ENCODE measurements at places on chromosomes 2 and 18.

GRCh38 chr18:62045316-62045715 is 141.5 kb downstream of the PIGN start:
- no peak for DNase-seq

GRCh38 chr2:200662727-200663126 is 76.9 kb downstream of the AOX1 start:
- no peak for DNase-seq

GRCh38 chr18:28718696-28719095 is 541.8 kb upstream of the CDH2 start:
- DNase-seq, result no peak

GRCh38 chr2:9331704-9332103 is 91.6 kb downstream of the ITGB1BP1 start:
- DNase-seq, result no peak

GRCh38 chr2:222076973-222077690 is 221.7 kb downstream of the PAX3 start:
- DNase-seq, result no peak

DNA sequence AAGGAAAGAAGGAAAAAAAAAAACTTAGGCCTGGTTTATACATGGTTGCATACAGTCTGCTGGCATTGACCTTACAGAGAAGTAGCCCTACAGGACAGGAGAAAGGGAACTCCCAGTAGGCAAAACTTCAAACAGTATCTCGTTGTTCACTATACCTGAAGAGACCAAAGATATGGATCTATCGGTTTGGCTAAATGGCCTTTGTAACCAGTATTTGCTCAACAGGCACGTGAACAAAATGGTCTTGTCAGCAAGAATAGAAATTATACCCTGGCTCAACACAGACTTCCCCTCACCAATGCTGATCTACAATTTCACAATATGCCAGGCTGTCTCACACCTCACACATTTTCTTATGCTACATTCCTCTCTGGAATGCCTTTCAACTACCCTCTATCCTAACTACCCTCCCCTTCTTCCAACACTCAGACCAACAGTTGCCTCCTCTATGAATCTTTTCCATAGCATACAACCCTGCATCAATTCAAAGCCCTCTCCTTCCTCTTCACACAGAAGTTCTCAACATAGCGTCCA is 13.7 kb downstream of the HYCC2 start:
- DNase-seq, result no peak

- DNase-seq, result no peak
Observed at GRCh38 chr2:46518861-46519260, 39.5 kb downstream of the TMEM247 start.

- no peak for DNase-seq
Observed at GRCh38 chr2:148814860-148815419, 60.1 kb upstream of the KIF5C start.

- no peak for DNase-seq
Observed at GRCh38 chr2:4047961-4048891, 344.9 kb downstream of the DCDC2C start.

DNA sequence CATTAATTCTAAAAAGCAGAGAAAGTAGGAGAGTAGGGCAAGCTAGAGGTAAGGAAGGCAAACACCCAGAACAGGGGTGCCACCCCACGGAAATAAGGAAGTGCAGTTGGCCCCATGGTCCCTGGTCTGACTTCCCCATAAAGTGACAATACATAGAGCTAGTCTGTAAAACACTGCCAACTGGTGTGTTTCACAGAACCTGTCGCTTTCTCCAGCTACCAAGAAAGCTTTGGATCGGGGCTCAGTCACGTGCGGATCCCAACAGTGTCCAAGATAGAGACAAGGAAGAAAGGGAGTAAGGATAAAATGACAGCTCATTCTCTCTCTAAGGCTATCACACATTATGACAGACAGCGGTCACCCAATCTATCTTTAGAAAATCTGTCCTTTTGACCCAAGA is 36.4 kb downstream of the TBC1D8 start:
- DNase-seq, result no peak

DNA sequence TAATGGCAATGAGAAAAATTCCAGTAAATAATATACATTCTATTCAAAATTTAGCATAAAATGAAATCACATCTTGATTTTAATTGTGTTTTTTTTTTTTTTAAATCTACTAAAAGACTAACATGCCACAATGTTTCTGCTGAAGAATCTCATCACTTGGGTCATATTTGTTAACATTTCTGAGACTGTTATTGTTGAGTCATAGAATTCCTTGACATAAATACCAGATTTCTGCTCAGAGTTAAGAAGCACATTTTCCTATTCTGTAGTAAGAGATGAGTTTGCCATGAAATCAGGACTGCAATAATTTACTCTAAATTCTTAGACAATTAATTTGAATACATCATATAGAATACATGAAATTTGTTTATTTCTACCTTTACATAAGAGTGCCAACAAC is 154.9 kb upstream of the KYNU start:
- DNase-seq, result no peak

GRCh38 chr2:133045787-133046186 is 375.8 kb upstream of the LYPD1 start:
- DNase-seq, result no peak

- DNase-seq, result no peak
Observed at GRCh38 chr2:149004836-149005235, 33.7 kb upstream of the LYPD6B start.

DNA sequence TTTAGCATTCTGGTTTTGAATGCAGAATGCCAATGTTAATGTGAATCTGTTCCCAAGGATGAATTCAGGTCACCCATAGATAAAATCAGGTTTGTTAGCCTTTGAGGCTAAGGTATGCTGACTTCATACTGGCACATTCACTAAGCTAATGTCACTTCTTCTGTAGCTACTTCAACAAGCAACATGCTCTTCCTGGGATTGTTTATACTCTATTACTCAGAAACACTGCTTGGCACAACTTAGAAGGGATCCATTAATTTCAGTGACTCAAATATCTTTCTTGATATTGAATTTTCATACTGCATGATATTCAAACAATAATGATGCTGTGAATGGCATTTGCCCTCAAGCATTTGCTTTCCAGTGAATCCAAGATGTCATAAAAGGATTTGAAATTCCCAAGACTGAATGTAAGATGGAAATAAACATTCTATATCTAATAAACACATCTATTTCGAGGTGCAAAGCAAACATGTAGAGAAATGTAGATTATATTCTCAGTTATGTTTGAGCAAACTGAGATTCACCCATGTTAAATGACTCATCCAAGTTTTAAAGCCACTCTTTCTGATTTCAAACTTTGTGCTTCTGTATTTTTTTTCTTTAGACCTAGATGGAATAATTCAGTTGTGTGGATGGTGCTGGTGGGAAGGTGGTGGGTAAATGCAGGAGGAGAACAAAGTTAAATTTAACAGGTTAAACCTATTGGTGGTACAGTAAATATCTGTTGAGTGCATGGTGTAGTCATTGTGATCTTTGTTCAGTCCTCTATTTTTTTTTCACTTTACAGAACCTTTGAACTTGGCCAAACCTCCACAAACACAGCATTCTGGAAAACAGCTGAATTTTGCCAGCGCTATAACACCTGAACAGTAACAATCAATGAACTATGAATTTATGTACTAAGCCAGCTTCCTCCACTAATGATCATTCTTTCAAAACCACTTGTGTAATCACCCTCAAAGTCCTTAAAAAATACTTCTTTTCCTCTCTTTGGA is 162.1 kb upstream of the XIRP2 start:
- DNase-seq, result no peak

- no peak for DNase-seq
Observed at GRCh38 chr18:35515460-35516130, 17.8 kb upstream of the INO80C start.

GRCh38 chr2:10159581-10160131 is 37.1 kb downstream of the RRM2 start:
- DNase-seq, result no peak

- DNase-seq, result no peak
Observed at GRCh38 chr2:128284037-128284441, 34.6 kb downstream of the HS6ST1 start.

GRCh38 chr2:37786854-37787253 is 115.4 kb upstream of the CDC42EP3 start:
- no peak for DNase-seq

- no peak for DNase-seq
Observed at GRCh38 chr18:24268784-24269550, 128.7 kb downstream of the OSBPL1A start.

DNA sequence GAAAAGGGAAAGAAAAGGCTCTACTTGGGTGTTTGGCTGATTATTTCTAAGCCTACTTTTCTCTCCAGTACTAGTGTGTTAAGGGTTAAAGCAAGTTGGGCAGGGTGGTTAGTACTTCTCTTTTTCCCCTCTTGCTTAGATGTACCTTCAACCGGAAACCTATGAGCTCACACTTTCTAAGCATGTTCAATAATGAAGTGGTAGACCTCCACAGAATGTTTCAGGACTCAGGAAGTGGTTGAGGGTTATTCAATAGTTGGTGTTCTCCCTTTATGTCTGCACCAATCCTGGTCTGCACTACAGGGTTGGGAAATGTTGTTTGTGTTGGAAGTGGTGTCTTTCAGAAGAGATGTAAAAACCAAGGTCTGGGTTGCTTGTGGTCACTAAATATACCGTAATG is 137.1 kb downstream of the ZEB2 start:
- DNase-seq, result no peak

DNA sequence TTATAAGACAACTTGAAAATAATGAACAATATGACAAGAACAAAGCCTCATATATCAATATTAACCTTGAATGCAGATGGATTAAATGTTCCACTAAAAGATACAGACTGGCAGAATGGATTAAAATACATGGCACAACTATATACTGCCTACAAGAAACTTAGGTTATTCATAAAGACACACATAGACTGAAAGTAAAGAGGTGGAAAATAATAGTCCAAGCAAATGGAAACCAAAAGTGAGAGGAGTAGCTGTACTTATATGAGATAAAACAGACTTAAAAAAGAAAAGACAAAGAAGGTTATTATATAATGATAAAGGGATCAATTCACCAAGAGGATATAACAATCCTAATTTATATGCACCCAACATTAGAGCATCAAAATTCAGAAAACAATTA is 18.2 kb downstream of the LMAN1 start:
- no peak for DNase-seq

- DNase-seq, result no peak
Observed at GRCh38 chr2:127175751-127176354, 44.2 kb downstream of the CYP27C1 start.

DNA sequence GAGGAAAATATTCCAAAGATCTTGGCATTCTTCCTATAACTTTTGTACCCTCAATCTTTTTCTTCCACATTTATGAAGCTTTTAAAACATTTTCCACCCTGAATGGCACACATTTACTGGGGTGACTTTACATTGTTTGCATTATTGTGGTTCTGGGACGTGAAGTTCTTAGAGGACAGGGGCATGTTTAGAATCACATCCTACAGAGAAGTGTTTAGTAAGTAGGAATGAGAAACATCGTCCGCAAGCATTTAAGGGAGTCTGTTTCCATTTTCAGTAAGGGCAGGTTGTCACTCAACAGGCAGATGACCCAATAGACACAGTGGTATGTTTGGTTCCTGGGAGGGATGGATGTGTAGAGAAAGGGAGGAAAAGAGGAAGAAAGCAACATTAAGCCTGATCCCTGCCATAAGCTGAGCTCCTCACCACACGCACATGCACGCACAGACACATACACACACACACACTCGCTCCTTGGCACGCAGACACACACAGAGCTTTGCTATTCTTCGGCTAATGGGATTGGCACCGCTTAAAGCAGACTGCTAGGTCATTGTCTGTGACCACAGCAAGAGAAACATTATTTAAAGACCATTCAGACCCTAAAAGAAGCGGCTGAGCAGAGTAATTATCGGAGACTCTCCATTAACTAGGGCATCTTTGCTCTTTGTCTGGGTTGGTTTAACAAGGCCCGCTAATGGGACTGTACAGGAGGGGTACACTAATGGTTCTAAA is 14.2 kb upstream of the PLEKHM3 start:
- no peak for DNase-seq

DNA sequence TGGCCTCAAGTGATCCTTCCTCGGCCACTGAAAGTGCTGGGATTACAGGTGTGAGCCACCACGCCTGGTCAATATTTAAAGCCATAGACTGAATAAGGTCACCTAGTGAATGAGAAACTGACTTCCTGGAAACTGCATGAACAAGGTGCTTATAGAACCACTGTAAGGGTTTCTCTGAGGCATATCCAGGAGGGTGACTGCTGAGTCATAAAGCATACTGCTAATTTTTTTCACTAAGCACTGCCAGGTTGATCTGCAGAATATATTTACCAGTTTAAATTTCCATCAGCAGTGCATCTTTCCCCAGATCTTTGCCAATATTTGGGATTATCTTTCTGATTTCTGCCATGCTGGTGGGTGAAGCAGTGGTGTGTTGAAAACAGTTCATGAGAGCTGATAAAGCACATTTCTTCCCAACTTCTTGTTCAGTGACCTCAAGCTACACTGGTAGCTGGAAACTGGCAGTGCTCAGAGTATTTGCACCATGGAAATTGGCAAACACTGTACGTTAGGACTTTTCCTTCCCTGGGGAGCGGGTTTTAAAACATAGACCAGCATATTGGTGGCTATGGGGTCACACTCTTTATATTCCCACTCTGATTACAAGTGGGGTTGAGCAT is 4.2 kb upstream of the CLIP4 start:
- no peak for DNase-seq

DNA sequence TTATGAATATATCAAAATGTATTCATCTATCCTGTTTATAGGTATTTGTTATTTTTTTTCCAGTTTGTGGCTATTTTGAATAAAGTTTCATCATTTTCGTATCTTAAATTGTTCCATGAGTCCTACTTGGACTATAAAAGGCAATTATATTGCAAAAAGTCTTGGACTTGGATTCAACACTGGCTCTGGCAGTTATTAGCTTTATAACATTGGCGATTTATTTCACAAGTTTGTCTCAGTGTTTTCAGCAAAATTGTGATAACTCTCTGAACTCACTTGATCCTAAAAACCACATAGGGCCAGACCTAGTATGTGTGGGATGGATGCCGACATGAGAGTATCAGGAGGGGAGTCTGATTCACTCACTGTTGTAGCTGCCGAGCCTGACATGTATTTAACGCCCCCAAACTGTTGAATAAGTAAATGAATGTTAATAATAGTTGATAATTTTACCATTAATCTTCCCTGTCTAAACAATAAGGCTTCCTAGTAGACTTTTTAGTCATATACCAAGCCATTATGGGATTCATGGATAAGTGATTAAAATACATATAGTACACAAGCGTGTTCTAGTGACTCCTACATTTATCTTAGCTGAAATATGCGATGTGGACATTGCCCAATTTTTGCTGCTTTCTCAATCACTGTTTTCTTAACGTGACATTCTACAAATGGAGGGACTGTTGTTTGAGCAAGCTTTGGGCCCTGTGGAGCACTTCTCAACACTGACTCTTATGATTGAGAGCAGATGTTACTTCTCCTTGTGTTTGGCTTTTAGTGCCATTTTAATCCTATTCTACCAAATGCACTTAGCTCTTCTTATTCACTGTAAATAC is 907.6 kb downstream of the EPHA4 start:
- no peak for DNase-seq

DNA sequence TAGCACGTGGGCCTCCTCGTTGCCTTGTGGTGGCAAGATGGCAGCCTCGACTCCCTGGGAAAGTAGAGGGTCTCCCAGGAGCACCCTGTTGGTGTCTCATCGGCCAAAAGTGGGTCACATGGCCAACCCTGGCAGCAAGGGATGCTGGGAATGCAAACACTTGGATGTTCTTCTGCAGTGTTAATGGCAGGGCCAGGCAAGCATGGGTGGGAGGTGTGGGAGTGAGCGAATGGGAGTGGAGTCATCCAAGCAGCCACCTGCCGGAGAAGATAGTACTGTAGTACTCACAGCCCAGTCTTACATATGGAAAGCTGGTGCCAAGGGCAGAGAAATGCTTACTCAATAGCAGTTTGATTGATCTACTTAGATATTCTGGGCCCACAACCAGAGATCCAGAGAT is 122.2 kb downstream of the INHBB start:
- no peak for DNase-seq
